ENCODE measurements at places on chromosomes 5 and 9.

- no peak for DNase-seq
Observed at GRCh38 chr5:154370119-154370518, 75.7 kb upstream of the SAP30L start.

DNA sequence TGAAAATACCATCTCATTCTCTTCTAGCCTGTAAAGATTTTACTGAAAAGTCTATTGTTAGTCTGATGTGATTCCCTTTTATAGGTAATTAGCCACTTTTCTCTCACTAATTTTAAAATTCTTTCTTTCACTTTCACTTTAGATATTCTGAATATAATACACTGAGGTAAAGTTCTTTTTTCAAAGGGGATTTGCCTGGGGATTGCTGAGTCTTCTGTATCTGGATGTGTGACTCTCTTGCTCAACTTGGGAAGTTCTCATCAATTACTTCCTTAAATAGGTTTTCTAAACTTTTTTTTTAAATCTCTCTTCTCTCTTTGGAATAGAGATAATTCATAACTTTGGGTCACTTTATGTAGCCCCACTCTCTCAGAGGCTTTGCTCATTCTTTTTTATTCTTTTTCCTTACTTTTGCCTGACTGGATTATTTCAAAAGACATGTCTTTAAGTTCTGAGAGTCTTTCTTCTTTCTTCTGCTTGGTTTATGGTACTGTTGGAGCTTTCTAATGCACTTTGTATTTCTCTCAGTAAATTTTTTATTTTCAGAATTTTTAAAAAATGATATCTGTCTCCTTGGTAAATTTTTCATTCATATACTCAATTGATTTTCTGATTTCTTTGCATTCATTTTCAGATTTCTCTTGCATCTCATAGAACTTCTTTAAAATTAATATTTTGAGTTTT, 55.9 kb upstream of the IL12B start:
- no peak for DNase-seq

- DNase-seq, result no peak
Observed at GRCh38 chr5:52846182-52846842, 58.6 kb downstream of the ITGA1 start.

- DNase-seq, result no peak
Observed at GRCh38 chr5:9715891-9716335, 85.8 kb upstream of the TAS2R1 start.

DNA sequence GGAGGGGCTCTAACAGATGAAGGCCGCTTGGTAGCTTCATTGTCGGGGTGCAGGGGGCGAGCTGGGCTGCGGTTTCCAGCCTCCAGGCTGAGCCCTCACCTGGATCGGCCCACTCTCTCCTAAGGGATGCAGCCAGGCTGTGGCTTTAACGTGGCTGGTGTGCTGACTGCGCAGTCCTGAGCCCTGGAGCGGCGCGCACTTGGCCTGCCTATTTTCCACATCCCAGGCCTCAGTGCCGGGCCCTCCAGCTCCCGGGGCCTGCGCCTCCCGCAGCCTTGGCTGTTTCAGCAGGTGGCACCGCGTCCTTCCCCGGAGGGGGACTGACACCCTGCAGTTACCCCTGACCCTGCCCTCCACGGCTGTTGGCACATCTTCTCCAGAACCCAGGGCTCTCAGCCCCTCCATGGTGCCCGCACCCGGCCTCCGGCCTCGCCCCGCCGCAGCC, 1.4 kb downstream of the RNU6ATAC start:
- DNase-seq, result no peak

GRCh38 chr9:3756071-3756470, 230.3 kb upstream of the RFX3 start:
- DNase-seq, result no peak

DNA sequence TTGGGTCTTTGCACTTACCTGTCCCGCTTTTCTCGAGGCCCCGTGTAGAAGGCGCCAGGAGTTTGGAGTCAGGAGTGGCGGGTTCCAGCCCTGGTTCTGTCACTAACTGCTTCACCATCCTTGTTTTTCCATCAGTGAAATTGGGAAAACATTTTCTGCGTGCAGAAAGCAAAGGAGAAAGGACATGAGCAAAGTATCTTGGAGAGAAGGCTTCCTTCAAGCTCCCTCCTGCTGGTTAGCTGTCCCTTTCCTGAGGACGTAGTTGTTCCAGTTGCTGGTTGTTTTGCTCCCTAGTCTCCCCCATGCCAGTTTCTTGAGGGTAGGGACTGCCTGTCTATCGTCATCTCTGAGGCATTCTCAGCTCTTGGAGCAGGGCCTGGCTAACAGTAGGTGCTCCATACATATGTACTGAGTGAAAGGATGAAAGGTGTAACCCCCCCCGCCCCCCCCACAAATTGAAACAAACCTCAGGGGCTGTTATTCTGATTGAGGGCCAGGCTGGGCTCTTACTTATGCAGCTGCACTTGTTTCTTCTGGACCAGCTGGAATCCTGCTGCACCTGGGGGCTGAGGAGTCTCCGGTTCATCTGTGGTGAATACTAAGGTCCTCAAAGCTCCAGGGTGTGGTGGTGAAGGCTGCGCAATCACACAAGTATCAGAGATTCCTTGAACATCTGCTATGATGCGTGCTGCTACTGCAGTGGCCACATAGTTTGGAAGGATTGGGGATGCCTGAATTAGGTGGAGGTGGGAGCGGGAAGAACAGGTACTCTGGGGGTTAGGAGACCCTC, 1.0 kb downstream of the SMIM3 start:
- no peak for DNase-seq
